Lower leg skin (tissue), 4 donors: ENCODE measurements at places on chromosomes 5 and 9.

GRCh38 chr5:180194410-180195345 lies 14.3 kb downstream of the RASGEF1C start:
- DNase-seq, result peak; percentile 70

GRCh38 chr9:74556685-74557084 lies 59.5 kb downstream of the RORB start:
- DNase-seq, result no peak

- no peak for DNase-seq
Measured at GRCh38 chr5:89276566-89277305, 393.8 kb upstream of the MEF2C start.

GRCh38 chr5:99032234-99033013 lies 103.6 kb upstream of the CHD1 start:
- peak; percentile 58 for DNase-seq

- DNase-seq, result no peak
Measured at GRCh38 chr5:36029914-36030313, 36.8 kb downstream of the UGT3A2 start.

- no peak for DNase-seq
Measured at GRCh38 chr9:91532325-91532724, 108.7 kb upstream of the NFIL3 start.

DNA sequence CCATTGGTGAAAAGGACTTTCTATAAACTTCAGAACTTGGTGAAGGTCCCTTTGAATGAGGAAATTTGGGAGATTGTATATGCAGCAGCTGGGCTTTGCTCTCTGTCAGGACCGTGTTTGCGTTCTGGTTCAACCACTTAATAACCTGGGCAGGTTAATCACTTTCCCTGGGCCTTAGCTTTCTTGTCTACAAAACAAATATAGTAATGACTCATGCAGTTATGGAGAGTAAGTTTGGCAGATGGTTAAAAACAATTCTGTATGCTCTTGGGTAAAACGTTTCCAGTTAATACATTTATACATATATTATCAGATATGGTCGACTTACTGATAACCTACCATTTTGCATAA lies 197.0 kb downstream of the ARHGEF28 start:
- DNase-seq, result no peak

- no peak for DNase-seq
Measured at GRCh38 chr5:30921388-30921787, 272.1 kb upstream of the CDH6 start.

- no peak for DNase-seq
Measured at GRCh38 chr9:69044240-69045219, 9.0 kb downstream of the FXN start.

- no peak for DNase-seq
Measured at GRCh38 chr9:127867356-127868277, 9.9 kb downstream of the AK1 start.
